ENCODE measurements at places on chromosomes 12 and 14.
A peak's percentile ranks its signal among the peaks of the same experiment; 100 is the strongest.

- DNase-seq = no peak
Measured at GRCh38 chr12:113276946-113277500, 55.8 kb downstream of the TPCN1 start.

- DNase-seq = peak; percentile 82
Measured at GRCh38 chr12:89574736-89575208, 48.9 kb upstream of the POC1B start.

- no peak for DNase-seq
Measured at GRCh38 chr12:49347311-49348193, 864 bp downstream of the DNAJC22 start.

- DNase-seq = no peak
Measured at GRCh38 chr12:62434494-62435302, 31.9 kb upstream of the MON2 start.

- no peak for DNase-seq
Measured at GRCh38 chr14:74401504-74402241, 24.3 kb downstream of the SYNDIG1L start.

GRCh38 chr14:51310505-51310944, 70.5 kb downstream of the TMX1 start:
- DNase-seq = peak; percentile 83

DNA sequence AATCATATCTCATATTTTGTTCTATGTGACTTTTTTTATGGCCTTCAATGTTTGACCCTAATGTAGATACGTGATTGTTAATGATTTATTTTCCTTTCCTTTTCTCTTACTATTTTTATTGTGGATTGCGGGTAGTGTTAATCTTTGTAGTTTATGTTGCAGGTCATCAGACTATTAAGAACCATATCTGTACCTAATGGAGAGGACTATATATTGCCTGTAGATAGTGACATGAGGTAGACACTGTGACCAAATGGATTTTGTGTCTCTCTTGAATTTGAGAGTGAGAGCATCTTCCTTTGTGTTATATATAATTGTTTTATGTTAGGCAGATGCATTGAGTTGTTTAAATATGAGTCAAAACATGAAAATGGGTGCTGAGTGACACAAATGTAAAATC, 543.4 kb upstream of the MGAT4C start:
- DNase-seq = no peak

GRCh38 chr12:116735084-116735483, 2.8 kb downstream of the SPRING1 start:
- no peak for DNase-seq

GRCh38 chr14:106039400-106039799, 513.0 kb downstream of the TMEM121 start:
- no peak for DNase-seq

DNA sequence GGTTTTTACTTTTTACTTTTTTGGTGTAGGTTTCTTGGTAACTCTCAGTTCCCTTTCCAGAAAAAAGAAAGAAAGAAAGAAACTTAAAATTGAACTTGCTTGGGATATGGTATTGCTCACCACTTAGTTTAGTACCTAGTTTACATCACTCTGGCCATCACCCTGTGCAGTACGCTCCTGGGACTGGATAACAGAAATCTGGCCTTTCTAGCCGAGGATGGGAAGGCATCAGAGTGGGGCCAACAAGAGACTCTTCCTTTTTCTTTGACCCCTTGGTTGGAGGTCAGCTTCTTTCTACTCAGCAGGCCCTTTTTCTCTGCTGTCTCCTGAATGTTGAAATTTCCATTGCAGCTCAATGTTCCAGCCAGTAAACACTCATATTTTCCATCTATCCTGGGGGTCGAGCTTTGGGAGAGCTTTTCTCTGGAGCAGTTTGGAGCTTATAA, 156.6 kb downstream of the TGFB3 start:
- DNase-seq = no peak

DNA sequence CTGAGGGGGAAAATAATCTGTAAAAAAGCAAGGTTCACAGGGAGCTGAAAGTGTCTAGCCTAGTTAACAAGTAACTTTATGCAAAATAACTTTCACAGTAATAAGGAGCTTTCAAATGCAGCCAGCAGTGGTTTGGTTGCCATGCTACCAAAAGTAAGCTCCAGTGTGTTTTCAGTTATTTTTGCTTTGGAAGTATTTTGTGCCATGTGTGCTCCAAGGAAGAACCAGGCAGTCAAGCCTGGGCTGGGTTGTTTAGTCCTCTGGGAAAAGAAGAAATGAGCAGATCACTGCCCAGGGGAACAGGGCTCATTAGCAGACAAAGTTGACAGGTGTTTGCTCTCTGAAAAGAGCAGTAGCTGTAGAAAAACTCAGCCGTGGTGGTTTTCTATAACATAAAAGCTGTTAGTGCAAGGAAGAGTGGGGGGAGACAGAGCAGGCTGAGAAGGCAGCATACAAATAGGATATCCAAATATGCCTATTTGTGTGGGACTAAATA, 92.8 kb upstream of the TMTC2 start:
- DNase-seq = no peak

DNA sequence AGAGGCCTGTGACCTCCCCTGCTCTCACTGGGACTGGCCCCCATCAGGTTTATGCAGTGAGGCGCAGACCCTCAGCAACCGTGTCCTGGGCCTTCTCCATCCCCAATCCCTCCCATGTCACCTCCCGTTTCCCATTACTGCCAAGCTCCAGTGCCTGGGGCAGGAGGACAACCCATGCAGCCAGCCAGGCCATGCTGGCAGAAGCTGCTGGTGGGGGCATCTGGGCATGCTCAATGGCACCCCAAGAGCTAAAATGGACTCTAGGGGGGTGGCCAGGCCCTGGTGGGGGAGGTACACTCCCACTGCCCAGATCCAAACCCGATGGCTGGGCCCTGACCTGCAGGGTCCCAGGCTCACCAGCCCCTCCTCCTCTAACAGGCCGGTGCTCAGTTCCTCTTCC, 20.5 kb upstream of the GPR132 start:
- no peak for DNase-seq

- no peak for DNase-seq
Measured at GRCh38 chr12:117034701-117035151, 64.5 kb downstream of the TESC start.

DNA sequence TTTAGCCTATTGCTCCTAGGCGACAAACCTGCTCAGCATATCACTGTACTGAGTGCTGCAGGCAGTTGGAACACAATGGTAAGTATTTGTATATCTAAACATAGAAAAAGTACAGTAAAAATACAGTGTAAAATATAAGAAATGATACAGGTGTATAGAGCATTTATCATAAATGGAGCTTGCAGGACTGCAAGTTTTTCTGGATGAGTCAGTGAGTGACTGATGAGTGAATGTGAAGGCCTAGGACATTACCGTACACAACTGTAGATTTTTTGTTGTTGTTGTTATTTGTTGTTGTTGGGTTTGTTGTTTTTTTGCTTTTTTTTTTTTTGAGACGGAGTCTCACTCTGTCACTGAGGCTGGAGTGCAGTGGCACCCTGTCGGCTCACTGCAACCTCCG, 33.4 kb downstream of the PNMA1 start:
- DNase-seq = no peak

GRCh38 chr12:51033457-51034089, 7.4 kb upstream of the SLC11A2 start:
- no peak for DNase-seq

- no peak for DNase-seq
Measured at GRCh38 chr12:122838841-122839240, 3.6 kb downstream of the HIP1R start.

- DNase-seq = no peak
Measured at GRCh38 chr12:16346958-16347357, 487 bp upstream of the MGST1 start.

DNA sequence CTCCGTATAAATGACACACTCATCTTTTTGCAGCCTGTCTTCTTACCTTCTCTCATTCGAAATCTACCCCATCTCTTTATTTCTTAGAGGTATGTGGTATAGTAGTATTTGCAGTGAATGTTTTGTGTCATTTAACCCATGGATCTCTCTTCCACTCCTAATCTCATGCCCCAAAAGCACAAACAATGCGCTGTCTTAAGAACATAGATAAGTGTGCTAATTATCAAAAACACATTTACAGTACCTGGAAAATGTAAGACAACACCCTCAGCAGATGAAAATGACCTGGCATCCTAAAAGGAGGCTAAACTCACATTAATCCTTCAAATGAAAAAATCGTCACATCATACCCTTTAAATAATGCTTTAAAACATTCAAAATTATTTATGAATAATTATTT, 10.7 kb downstream of the USP15 start:
- DNase-seq = no peak

DNA sequence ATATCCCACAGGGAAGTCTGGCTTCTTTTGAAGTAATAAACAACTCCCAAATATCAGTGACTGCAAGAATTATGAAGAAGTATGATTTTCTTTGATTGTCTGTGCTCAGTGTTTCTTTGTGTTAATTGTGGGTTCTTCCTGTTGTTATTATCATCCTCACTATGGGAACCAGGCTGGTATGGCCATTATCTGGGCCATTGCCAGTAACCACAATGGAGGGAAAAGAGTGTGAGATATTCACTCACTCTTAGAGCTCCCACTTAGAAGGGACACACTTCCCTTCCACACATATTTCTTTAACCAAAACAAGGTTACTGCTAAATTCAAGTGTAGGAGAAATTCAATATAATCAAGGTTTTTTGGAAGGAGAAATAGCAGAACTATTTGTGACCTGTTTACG, 503.7 kb downstream of the SLC6A15 start:
- no peak for DNase-seq

GRCh38 chr12:107702106-107702505, 16.5 kb downstream of the PWP1 start:
- no peak for DNase-seq

- DNase-seq = no peak
Measured at GRCh38 chr12:3931776-3932175, 58.6 kb upstream of the PARP11 start.
